ENCODE measurements at places on chromosomes 5 and 9. TPM values are rescaled to one million over a fixed set of nuclear protein-coding genes. Genes with fewer than 3 reads are reported as not detected.

Gene NCS1
- total RNA-seq: 22.2 TPM

DNA sequence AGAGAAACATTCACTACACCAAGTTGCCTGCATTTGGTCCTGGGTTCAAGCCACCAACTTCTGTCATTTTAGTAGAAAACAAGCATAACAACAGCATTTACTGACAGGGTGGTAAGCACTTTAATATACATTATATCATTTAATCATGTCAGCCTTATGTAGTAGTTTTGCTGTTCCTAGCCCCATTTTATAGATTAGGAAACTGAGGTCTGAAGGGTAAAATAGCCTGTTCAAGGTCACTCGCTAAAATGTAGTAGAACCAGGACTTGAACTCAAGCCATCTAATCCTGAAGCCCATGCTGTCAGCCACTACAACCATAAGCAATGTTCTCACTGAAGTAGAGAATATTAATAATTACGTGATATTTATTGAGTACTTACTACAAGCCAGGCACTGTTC, 59.7 kb upstream of the TRIM32 start:
- DNase-seq: no peak

GRCh38 chr9:83006378-83006777, 56.6 kb downstream of the RASEF start:
- DNase-seq: no peak

GRCh38 chr5:53777864-53778618, 217.6 kb downstream of the NDUFS4 start:
- DNase-seq: no peak

GRCh38 chr5:53063791-53064190, 45.8 kb downstream of the MOCS2 start:
- no peak for DNase-seq

Gene PCDHGA3
- 0.27 TPM for total RNA-seq

Gene ZSWIM6
- total RNA-seq: 22.4 TPM

Measured in type B pancreatic cell (in vitro differentiated cells).